Astrocyte (in vitro differentiated cells and primary cell): ENCODE measurements at places on chromosomes 7 and 10. TPM values are rescaled to one million over a fixed set of nuclear protein-coding genes. Genes with fewer than 3 reads are reported as not detected.

DNA sequence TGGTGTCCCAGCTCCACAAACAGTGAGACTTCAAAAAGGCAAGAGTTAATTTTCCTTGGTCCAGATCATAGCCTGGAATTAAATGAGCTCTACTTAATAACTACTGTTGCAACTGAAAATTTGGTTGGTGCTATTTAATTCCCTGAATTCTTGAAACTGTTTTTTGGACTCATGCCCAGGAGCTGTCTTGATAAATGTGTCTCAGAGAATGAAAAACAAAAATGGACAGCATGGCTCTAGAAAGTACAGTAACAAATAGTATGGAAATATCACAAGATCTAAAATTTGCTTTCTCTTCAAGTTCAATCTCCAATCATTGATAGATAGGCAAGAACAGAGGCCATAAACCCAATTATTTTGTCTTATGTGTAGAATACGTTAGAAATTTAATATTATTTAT, 42.5 kb downstream of the CCDC71L start:
- no peaks in the 10 kb centered on the region for H3K36me3 ChIP-seq
- DNase-seq, result peak; percentile 71
- no peak overlapping the region for H3K27ac ChIP-seq
- H3K4me3 ChIP-seq, result no peak overlapping the region
- peaks cover 2% of the 10 kb centered on the region for H3K4me1 ChIP-seq

DNA sequence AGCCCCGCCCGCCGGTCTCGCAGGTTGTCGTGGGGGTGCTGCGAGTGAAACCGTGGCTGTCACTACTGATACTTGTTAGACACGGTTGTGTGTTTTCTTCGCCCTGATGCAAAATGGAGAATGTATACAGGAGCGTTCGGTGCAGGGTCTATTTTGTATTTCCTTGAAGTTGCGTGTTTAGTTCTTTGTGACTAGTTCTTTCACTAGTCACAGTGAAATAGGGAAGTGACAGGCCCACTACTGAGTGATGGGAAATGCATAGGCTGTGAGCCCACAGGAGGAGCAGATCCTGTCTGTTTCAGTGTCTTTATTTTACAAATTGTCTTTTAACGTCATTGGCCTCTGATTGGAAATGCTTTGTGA, 675 bp downstream of the ABRAXAS2 start:
- no peaks in the 10 kb centered on the region for H3K27me3 ChIP-seq
- H3K4me3 ChIP-seq, result peak overlapping the region; percentile 89
- H3K27ac ChIP-seq, result peak overlapping the region; percentile 84
- no peaks in the 10 kb centered on the region for H3K36me3 ChIP-seq

The TMEM273 gene
- total RNA-seq, result not detected in 2 replicates

DNA sequence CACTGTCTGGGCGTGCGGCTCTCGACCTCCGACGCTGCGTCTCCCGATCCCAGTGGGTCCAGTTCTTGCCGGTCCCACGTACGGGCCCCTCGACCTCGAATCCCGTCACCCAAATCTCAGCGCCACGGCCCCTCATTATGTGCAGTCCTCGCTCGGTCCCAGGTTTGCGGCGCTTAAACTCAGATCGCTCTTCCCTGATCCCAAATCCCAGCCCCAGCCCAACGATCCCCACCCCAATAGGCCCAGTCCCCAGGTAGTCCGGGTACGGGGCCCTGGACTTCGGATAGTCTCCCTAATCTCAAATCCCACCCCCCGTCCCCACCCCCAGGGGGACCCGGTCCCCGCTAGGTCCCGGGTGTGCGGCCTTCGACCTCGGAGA, 666 bp downstream of the HNRNPF start:
- H3K27me3 ChIP-seq, result no peaks in the 10 kb centered on the region
- peak overlapping the region; percentile 79 for H3K4me3 ChIP-seq
- no peak for DNase-seq
- H3K36me3 ChIP-seq, result no peaks in the 10 kb centered on the region

The CYP3A4 gene
- total RNA-seq, result not detected in 2 replicates

DNA sequence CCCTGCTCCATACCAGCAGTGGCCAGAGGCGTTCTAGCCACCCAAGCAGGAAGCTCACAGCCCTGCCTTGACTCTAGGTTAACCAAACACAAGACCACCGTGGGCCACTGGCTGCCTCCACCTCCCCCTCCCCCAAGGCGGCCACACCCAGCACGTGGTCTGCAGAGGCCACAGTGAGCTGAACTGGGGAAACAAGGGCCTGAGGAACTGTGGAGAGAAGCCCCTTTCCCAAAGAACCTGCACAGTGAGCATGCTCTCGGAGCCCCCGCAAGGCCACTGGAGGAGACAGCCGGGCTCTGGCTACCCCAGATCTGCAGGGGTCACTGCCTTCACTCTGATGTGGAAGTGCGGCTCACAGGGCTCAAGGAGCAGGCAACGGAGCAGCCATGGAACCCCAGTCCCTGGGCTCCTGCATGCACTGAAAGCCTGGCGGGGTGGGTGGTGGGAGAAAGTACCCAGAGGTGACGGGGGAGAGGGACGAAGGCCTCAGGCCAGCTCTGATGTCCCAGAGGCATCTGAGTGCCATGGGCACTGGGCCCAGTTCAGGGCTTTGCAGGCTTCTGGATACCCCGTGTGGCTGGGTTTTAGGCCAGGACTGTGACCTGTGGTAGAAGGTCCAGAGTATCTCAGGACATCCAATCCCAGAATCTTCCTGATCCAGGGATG, 189.2 kb downstream of the EBF3 start:
- no peaks in the 10 kb centered on the region for H3K27me3 ChIP-seq
- H3K4me3 ChIP-seq, result no peak overlapping the region
- H3K4me1 ChIP-seq, result no peaks in the 10 kb centered on the region
- DNase-seq, result no peak
- H3K36me3 ChIP-seq, result no peaks in the 10 kb centered on the region

The TSC22D4 gene
- total RNA-seq, result 52.9 and 53.4 TPM in 2 replicates
